8988T (cell line): ENCODE measurements at places on chromosomes 6 and 20.

- DNase-seq, result no peak
These were observed 2.3 kb upstream of the SLC22A2 start for GRCh38 chr6:160260803-160261450.

- DNase-seq, result no peak
These were observed 3.3 kb downstream of the EIF2S2 start for GRCh38 chr20:34108616-34109174.

GRCh38 chr20:58967652-58968429 is 13.2 kb upstream of the NELFCD start:
- no peak for DNase-seq

GRCh38 chr6:146886587-146887446 is 288.0 kb downstream of the ADGB start:
- DNase-seq, result no peak

DNA sequence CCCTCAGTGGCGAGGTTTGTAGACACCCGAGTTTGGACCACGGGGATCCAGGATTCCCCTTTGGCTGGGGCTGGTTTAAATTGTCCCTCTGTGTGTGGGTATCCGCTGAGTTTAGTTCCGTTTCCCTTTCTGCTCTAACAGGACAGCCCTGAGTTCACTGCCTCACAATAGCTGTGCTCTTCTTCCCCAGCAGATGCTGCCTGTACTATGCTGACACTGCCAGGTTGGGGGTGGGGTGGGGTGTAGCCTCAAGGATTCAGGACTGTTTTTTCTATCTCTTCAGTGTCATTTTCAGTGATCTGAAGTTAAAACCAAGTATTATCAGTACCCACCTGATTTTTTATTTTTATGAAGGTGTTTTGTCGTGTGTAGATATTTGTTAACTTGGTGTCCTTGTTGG is 655.0 kb downstream of the COL12A1 start:
- DNase-seq, result no peak

DNA sequence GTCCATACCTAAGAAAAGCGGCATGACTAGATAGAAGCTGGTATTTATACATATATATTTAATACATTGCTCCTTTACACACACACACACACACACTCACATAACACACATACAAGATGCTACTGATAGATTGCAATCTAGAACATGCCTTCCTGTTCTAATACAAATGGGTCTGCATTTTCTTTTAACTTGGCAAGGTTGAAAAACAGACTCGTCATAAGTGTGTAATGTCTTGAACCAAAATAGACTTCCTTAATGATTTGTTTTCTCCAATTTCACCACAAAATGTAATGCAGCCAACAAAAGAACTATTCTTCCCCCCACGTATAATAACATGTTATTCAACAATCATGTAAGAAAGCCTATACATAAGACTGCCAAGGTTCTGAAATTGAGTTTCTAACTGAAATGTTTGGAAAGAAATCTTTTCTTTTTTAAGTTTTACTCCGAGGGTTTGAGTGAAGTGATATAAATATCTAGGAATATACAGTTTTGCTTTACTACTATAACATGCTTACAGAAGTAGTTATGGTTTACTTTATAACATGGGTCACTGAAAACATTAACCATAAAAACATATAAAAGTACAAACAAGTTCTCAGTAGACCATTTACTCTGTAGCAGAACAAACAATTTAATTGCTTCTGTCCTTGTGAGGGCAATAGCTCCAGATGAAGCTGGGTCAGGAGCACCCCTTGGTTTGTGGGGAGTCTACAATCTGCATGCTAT is 207.5 kb downstream of the FOXC1 start:
- DNase-seq, result no peak

GRCh38 chr6:30450909-30451841 is 38.1 kb upstream of the HLA-E start:
- no peak for DNase-seq

GRCh38 chr6:106163966-106164877 is 78.1 kb downstream of the PRDM1 start:
- no peak for DNase-seq

DNA sequence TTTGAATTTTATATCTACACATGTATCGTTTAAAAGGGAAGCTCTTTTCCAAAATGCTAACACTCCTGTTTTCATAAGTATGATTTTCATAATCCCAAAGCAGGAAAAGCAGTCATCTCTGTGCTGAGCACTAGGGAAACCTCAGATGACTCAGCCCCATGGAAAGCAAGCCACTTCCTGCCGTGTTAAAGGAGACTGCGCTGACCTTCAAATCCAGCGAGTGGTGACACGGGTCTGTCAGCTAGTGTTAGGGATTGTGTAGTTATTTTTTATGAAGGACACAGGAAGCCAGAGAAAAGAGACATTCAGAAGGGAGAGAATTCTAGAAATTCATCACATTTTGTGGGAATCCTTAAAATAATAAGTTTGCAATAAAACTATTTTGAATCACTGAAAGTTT is 57.0 kb upstream of the CD93 start:
- peak; percentile 68 for DNase-seq

DNA sequence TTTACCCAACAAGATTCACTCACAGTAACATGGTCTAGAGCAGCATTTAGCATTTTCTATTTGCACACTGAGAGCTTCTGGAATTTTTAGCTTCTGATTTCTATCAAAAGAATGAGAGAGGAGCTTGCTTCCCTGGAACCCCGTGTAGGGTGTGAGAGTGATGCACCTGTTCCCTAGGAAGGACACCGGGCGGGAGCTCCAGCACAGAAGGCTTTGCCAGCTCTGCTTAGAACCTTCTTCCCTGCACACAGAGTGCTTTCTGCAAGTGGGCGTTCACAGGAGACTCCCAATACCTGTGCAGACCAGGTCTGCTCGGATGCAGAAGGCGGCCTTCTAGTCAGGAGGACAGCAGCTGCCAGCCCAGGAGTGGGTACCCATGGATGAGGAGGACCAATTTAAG is 217.3 kb downstream of the TBXT start:
- no peak for DNase-seq

GRCh38 chr6:106477146-106477545 is 116.6 kb downstream of the CRYBG1 start:
- no peak for DNase-seq

DNA sequence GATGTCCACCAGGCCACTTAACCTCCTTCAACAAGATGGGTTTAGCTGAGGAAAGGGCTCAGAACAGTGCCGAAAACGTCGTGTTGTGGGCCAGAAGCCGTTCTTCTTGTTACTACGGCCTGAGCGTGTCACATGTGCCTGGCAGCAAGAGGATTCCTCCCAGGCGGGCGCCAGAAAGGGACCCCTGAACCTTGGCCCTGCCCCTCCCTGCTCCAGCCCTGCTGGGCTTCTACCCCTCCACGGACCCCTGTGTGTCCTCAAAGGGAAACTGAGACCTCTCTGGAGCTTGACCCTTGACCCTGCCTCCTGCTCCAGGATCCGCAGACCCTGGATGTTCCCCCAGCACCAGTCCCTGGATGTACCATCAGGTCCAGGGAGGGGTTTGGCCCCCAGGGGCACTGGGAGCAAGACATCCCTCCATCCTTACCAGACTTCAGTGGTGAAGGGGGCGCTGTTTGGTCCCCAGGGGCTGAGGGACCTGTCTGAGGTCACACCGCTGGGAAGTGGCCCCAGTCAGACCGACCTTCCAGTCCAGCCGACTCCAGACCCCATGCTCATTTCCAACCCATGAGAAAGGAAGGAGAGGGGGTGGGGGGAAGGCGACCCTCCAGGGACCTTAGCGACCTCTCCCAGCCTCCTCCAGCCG is 10.1 kb downstream of the HRH3 start:
- no peak for DNase-seq

DNA sequence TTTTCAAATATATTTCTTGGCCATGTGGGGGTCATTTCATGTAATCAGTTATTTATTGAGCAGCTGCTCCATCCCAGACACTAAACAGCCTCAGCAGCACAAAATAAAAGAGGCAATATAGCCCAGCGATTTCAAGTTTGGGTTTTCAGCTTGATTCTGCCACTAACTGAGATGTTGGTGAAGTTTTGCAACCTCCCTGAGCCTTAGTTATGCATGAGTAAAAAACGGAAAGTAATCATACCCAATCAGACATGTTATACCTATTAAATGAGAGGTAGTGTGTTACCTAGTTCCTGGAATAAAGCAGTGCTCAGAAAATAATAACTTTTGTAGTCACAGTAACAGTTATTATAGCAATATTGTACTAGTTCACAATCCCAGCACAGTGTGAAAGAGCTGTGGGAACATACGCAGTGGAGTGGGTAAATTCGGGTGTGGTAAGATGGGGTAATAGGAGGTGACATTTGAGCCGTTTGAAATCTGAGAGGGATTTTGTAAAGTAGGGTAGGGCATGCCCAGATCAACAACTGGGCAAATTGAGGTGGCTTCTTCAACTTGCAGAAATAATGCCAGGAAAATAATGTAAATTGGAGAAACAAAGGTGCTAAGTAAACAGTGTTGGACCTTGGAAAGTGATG is 1.5 kb downstream of the SLC9A8 start:
- DNase-seq, result no peak

DNA sequence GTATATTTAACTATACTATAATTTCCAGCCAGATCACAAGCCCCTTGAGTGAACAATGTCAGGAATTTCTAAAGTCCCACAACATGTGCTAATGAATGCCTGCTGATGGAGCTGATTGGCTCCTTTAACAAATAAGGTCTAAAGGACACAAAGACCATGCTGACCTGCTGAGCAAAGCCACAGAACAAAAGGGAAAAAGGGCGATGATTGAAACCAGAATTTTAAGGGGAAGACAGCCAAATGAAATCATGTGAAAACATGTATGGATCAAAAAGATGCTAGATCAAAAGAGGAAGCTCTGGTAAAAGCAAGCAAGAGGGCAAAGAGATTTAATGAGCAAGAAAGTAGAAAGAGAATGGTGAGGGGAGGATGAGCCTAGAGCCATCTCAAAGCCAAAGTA is 105.6 kb downstream of the DCDC2 start:
- no peak for DNase-seq

- no peak for DNase-seq
These were observed 138.8 kb downstream of the KHDRBS2 start for GRCh38 chr6:62146954-62147853.

GRCh38 chr6:47437592-47437991 is 40.0 kb upstream of the CD2AP start:
- DNase-seq, result no peak

DNA sequence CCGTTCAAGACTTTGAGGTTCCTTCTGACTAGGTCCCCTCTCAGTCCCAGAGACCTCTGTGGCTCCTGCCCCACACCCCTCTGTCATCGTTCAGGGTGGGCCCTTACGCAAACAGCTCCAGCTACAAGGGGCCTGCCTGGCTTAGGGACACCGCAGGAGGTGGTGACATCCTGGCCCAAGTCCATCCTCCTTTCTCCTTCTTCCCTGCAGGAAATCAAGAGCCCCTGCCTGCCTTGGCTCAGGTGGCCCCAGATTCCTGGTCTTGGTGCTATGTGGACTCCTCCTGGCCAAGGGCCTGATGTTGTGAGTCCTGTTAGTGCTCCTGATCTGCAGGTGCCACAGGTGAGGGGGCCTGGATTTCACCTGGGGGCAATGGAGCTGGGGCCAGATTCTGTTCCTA is 8.1 kb downstream of the TREML4 start:
- no peak for DNase-seq

DNA sequence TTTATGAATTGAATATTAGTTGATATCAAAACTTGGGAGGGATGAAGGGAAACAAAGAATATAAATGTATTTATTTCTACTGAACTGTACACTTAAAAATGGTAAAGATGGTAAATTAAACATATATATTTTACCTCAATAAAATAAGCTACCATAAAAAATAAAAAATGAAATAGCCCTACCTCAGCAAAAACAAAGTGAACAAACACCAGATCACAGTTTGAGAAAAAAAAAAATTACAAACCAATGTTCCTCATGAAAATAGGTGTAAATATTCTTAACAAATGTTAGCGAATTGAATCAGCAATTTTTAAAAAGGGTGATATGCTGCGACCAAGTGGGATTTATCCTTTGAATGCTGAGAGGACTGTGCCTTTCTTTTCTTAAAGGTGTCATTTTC is 28.3 kb upstream of the ZNF184 start:
- DNase-seq, result no peak

- DNase-seq, result no peak
These were observed 207.1 kb upstream of the RREB1 start for GRCh38 chr6:6900569-6901204.

DNA sequence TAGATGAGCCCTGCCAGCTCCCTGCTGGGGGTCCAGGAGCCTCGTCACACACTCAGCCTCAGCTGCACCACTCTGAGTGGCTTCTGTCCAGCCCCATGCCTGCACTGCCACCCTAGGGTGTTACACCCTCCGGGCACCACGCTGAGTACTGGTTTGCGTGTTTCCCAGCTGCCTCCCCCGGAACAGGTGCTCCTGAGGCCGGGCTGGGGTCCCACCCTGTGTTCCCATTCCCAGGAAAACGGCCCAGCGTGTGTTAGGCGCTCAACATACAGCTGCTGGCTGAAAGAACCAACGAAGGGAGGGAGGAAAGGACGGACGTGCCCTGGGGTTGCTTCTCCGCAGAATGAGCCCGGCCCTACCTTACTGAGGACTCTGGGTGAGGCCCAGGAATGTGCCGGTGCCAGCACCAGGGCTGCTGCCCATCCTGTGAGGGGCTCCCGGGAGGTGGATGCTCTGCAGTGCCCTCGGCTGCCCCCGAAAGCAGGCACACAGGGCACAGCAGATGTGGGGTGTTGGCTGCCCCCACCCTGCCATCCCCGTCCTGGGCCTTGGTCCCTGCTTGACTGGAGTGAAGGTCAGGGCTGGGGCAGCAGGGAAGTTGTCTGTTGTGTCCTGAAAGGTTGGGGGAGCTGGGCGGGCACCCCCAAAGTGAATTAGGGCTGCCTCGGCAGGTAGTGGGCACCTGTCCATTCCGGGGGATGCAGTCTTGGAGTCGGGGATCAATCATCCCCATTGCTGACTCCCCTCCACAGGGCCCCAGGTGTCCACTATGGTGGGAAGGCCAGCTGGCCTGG is 16.3 kb downstream of the LAMA5 start:
- DNase-seq, result no peak

- DNase-seq, result no peak
These were observed 172.7 kb upstream of the NOX3 start for GRCh38 chr6:155628306-155628705.

GRCh38 chr6:15907914-15908518 is 220.9 kb upstream of the MYLIP start:
- no peak for DNase-seq

- no peak for DNase-seq
These were observed 130.0 kb downstream of the FOXC1 start for GRCh38 chr6:1739680-1740079.

- DNase-seq, result no peak
These were observed 6.5 kb upstream of the USP45 start for GRCh38 chr6:99521633-99522151.
